Common myeloid progenitor, CD34-positive (primary cell): ENCODE measurements at places on chromosomes 1 and 21.

DNA sequence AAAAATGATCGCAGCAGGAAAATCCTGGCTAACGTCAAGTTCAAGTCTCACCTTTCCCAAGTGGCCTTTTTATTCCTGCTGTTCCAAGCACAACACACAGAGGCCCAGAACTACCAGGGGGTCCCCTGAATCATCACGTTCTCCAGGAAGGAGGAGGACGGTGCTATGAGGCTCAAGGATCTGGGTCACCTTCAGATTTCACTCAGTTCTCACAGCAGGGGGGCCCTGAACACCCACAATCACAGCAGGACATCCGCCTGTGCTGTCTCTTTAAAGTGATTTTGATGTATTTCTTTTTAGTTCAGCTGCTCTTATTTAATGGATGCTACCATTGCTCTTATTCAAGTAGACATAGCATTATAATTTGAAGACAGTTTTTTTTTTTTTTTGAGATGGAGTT lies 173.4 kb downstream of the HUNK start:
- no peak for DNase-seq

DNA sequence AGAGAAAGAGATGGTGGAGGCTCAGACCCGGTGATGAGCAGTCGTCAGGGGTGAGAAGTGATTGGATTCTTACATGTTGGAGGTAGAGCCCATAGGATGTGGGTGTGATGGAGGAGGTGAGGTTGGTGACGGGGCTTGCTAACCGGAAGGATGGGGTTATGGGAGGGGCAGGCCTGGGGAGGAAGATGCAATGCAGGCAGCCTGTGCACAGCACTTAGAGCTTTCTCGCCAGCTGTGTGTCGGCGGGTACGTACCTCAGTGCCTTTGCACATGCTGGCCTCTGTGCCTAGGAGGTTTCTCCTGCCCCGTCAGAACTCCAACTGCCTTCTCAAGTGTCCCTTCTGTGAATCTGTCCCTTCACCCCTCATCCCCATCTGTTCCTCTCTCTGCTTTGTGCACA lies 2.9 kb upstream of the BSND start:
- no peak for DNase-seq

GRCh38 chr1:158719664-158720063 lies 856 bp downstream of the OR6K3 start:
- DNase-seq = no peak

DNA sequence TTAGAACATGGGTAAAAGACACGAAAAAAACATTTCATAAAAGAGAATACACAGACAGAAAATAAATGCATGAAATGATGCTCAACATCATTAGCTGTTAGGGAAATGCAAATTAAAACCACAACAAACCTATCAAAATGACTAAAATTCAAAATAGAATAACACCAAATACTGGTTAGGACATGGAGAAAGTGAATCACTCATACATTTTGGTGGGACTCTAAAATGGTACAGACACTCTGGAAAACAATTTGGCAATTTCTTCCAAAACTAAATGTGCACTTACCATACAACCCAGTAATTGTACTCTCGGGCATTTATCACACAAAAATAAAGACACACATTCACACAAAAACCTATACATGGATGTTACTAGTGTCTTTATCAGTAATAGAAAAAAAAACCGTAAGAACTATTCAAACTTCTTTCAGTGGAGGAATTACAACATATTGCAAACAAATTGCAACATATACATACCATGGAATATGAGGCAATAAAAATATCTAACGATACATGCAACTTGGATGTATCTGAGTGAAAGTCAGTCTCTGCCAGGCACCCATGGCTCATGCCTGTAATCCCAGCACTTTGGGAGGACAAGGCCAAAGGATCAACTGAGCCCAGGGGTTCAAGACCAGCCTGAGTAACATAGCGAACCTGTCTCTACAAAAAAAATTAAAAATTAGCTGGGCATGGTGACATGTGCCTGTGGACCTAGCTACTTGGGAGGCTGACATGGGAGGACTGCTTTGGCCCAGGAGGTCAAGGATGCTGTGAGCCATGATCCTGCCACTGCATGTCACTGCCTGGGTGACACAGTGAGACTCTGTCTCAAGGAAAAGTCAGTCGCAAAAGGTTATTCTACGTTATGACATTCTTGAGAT lies 19.6 kb downstream of the HSF2BP start:
- DNase-seq = no peak

DNA sequence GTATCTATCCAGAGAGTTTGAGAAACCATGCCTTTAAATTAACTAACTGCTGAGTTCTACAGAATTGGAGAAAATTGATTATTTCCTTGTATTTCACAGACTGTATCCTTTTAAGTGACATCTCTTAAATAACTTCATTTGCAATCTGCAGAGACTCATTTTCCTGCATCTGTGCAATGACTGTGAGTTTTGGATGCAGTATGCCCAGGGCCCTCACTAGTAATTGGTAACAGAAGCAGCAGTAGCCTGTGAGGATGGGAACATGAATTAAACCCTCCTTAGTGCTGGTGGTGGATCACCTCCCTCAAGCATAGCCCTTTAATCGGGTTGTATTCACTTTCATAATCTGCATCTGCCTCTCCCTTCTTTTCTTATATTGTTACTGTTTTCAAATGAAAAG lies 21.7 kb upstream of the SH3D21 start:
- no peak for DNase-seq

- no peak for DNase-seq
Observed at GRCh38 chr1:243471754-243472745, 216.2 kb downstream of the SDCCAG8 start.

DNA sequence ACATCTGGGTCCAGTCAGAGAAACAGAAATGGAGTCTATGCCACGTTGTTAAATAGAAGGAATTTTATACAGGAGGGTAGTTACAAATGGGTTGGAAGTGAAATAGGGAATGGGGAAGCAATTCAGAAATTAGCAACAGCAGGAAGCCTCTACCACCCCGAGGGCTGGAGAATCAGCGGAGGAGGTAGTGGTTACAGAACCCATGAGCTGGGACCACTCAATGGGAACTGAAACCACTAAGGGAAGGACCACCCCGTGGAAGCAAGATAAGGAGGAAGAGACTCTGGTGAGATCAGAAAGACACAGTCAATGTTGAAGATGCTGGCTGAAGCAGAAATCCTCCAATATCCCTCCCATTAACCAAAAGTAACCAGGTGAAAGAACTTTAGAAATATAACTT lies 15.5 kb upstream of the MAST2 start:
- peak; percentile 22 for DNase-seq

GRCh38 chr1:32241001-32241763 lies 5.8 kb upstream of the FAM167B start:
- DNase-seq = peak; percentile 84

GRCh38 chr1:89686520-89686919 lies 53.6 kb downstream of the LRRC8C start:
- DNase-seq = no peak

- no peak for DNase-seq
Observed at GRCh38 chr1:202280595-202280994, 61.1 kb downstream of the UBE2T start.

GRCh38 chr1:216500273-216500967 lies 77.2 kb upstream of the USH2A start:
- DNase-seq = no peak

DNA sequence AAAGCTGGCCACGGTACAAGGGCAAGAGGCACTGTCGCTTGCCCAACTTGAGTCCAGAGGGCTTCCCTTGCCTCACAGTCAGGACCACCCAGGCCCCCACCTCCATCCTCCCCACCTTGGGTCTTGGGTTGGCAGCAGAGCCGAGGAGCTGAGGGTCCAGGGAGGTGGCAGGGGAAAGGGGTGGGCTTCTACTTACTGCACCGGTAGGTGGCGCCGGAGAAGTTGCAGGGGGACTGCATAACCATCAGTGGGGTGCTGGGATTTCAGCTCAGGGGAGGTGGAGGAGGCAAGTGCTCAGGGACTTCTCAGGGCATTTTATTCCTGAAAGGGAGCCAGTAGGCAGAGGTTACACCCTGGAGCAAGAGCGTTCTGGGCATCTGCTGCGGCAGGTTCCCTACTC lies 44.0 kb downstream of the TRIM62 start:
- peak; percentile 64 for DNase-seq

DNA sequence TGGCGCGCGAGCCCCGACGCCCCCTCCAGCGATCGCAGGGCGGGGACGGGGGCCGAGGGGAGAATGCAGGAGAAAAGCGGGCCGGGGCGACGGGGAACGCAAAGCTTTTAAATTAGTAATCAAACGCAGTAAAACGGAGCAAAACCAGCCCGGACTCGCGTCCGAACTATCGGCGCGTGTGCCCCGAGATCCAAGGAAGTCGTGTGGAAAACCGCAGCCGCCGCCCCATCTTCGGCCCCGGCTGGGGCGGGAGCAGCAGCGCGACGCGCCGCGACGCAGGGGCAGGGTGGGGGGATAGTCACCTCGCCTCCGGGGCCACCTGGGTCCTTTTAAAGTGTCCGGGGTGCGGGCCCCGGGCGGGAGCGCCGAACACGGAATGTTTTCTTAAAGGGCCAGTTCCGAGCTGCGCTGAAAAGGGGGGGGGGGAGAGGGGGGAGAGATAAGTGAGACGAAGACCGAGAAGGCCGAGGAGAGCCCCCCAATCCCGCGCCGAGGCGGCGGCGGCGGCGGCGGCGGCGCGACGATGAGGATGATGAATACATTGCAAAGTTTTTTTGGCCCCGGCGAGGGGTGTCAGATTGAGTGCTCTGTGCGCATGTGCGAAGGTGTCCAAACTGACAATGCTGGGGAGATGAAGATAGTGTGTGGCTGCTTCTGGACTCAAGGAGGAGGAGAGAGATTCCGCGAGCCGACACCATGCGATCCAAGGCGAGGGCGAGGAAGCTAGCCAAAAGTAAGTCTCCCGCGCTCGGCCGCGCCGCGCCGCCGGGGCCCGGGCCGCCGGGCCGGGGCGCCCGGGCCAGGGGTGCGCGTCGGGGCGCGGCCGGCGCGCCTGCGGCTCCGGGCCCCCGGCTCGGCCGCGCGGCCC lies at the start of gene PRDM16:
Gene PRDM16, plus strand, starts transcription at position 640 of the 868 bp plus-strand sequence. Its CDS starts 57 bp downstream, at position 697.
- DNase-seq = peak; percentile 85

- no peak for DNase-seq
Observed at GRCh38 chr1:244730934-244731434, 78.1 kb downstream of the DESI2 start.

GRCh38 chr1:32774950-32775634 lies 42.1 kb downstream of the YARS1 start:
- DNase-seq = peak; percentile 33

DNA sequence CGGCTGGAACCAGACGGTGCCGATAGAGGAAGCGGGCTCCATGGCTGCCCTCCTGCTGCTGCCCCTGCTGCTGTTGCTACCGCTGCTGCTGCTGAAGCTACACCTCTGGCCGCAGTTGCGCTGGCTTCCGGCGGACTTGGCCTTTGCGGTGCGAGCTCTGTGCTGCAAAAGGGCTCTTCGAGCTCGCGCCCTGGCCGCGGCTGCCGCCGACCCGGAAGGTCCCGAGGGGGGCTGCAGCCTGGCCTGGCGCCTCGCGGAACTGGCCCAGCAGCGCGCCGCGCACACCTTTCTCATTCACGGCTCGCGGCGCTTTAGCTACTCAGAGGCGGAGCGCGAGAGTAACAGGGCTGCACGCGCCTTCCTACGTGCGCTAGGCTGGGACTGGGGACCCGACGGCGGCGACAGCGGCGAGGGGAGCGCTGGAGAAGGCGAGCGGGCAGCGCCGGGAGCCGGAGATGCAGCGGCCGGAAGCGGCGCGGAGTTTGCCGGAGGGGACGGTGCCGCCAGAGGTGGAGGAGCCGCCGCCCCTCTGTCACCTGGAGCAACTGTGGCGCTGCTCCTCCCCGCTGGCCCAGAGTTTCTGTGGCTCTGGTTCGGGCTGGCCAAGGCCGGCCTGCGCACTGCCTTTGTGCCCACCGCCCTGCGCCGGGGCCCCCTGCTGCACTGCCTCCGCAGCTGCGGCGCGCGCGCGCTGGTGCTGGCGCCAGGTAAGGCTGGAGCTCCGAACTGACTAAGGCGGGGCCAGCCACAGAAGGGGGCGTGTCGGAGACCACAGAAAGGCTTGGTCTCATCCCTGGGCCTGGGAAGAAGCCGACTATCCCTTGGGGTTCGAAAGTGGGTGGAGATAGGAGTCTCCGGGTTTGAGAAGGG lies 486 bp downstream of the SLC27A3 start:
- peak; percentile 74 for DNase-seq

GRCh38 chr1:116624040-116624439 lies 43.5 kb downstream of the IGSF3 start:
- no peak for DNase-seq

- no peak for DNase-seq
Observed at GRCh38 chr1:4636644-4637380, 17.6 kb upstream of the AJAP1 start.

GRCh38 chr1:200518524-200518923 lies 102.0 kb downstream of the KIF14 start:
- no peak for DNase-seq

DNA sequence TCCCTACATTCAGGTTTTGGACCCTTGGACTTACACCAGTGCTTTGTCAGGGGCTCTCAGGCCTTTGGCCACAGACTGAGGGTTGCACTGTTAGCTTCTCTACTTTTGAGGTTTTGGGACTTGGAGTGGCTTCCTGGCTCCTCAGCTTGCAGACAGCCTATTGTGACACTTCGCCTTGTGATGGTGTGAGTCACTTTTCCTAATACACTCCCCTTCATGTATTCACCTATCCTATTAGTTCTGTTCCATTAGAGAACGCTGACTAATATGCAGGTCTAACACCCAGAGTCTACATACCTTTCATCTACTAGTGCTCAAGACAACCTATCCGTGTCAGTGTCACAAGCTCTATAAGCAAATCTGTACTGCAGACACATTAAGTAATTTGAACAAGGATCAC lies 605.3 kb downstream of the KCNT2 start:
- DNase-seq = no peak

DNA sequence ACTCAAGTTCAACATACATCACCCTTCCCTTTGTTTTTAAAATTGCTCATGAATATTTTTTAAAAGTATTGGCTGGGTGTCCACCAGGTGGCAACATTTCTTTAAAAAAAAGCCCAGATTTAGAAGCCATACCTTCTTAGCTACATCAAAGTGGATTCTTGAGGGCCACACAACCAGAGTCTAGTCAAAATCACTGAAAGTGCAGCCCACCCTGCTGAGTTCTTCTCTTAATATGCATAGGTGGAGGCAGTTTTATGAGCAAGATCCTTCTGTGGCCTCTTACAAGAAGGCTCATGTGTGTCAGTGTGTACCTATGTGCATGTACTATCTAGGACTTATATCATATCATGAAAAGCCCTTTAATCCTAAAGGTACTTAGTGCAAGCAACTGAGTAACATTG lies 16.9 kb upstream of the GNG12 start:
- DNase-seq = peak; percentile 39

DNA sequence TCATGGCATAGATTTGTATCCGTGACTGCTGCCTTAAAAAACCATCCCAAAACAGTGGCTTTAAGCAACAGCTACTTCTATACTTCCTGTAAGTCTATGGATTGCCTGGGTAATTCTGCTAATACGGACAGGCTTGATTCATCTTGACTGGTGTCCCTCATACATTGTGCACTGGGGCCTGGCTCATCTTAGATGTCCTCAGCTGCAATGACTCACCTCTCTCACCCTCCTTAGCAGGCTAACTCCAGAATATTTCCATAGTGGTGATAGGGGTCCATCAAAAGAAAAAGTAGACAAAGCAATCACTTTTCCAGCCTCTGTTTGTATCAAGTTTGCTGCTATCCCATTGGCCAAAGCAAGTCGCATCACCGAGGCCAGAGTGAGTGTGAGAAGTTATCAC lies 409.1 kb upstream of the KAZN start:
- DNase-seq = no peak
